ENCODE measurements at places on chromosomes 2 and 18.

- DNase-seq, result no peak
These were observed 35.4 kb downstream of the B4GALT6 start for GRCh38 chr18:31648966-31649429.

- no peak for DNase-seq
These were observed 40.4 kb downstream of the GRHL1 start for GRCh38 chr2:9991829-9992273.

- DNase-seq, result no peak
These were observed 54.9 kb upstream of the PXDN start for GRCh38 chr2:1799174-1799573.

DNA sequence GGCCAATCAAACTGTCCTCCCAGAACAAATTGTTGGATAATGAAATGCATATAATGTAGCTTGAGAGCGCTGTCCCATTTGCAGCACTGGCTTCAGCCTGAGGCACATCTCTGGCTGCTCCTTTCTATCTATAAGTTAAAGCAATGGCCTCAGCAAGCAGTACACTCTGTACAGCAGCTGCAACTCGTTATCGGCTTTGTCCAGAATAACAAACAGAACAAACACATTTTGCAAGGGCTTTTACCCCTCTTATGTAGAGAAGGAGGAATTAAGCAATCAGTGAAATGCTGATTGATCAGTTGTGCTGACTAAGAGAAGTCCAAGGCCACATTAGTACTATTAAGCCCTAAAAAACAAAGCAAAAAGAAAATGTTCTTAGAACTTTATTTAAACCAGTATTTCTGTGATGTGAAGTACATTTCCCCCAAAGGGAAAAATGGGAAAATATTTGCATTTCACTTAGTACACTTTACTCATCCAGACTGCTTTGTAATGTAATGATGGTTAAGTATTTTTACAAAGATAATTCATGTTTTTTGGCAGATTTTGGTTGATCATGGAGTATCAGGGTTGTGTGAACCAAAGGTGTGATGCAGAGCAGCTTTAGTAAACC, 15.0 kb upstream of the CPS1 start:
- no peak for DNase-seq

DNA sequence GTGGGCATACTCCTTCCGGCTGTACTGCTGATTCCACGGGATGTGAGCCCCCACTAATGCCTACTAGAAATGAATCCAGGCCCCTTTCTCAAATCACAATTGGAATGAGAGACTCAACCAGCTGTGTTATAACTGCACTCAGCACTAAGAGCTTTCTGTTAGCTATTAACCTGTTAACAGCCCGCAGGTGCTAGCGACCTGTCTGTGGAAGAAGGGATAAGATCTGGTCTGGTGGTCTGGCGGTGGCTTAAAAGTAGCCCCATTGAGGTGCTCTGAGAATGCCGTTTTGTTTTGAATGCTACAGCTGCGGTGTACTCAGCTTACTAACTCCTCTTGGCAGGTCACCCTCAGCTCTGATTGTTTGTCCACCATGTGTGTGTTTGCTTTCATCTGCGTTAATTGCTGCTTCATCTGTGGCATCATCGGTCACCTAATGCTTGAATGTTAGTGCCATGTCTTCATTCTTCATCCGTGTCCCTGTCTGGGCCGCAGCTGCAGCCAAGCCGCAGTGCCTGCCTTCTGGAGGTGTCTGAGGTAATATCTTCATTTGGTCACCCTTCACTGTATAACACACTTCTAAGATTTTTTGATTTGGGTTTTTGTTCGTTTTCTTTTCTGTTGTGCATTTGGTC, 16.3 kb downstream of the RAB12 start:
- DNase-seq, result no peak

GRCh38 chr2:191661097-191661924, 16.6 kb upstream of the NABP1 start:
- DNase-seq, result no peak

GRCh38 chr2:202429164-202429980, 53.2 kb downstream of the BMPR2 start:
- no peak for DNase-seq

- no peak for DNase-seq
These were observed 83.8 kb upstream of the KLHL29 start for GRCh38 chr2:23301136-23301535.

- no peak for DNase-seq
These were observed 4.0 kb downstream of the CWC22 start for GRCh38 chr2:180003073-180003472.

GRCh38 chr2:141440072-141440635, 690.7 kb downstream of the LRP1B start:
- DNase-seq, result no peak

DNA sequence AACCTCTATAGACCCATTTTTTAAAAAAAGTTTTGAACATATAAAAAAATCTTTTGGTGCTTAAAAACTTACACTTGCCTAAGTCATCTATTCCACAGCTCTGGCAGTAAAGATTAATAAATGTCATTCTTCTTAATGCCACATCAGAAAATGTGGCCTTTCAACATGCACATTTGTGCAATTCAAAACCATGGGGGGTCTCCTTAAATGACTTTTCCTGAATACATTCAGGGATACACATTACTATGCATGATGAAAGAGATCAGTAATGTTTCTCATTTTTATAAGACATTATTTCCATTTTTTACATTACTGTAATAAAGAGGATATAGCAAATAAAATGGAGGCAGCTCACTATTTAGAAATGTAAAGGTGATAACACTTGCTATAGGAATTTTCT, 142.3 kb downstream of the RBM43 start:
- DNase-seq, result no peak

DNA sequence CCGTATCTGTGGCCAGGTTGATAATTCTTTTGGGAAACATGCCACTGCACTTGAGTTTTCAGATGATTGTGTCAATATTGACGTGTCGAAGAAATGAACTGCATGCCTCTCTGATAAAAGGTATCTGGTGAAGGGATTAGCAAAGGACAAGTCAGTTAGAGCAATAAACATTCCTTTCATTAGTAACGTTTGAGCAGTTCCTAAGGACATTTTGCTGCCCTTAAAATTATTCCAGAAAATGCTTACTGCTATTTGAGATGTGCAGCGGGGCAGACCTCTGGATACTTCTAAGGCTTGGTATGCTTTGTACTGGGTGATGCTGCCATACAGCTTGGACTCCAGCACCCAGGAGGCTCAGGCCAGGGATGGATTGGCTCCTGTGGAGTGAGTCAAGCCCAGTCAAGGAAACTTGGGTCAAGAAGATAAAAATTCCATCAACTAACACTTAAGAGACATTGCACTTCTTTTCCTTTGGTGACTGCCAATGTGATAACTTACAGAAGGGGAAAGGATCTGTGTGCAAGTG, 166.7 kb downstream of the FHOD3 start:
- DNase-seq, result no peak

DNA sequence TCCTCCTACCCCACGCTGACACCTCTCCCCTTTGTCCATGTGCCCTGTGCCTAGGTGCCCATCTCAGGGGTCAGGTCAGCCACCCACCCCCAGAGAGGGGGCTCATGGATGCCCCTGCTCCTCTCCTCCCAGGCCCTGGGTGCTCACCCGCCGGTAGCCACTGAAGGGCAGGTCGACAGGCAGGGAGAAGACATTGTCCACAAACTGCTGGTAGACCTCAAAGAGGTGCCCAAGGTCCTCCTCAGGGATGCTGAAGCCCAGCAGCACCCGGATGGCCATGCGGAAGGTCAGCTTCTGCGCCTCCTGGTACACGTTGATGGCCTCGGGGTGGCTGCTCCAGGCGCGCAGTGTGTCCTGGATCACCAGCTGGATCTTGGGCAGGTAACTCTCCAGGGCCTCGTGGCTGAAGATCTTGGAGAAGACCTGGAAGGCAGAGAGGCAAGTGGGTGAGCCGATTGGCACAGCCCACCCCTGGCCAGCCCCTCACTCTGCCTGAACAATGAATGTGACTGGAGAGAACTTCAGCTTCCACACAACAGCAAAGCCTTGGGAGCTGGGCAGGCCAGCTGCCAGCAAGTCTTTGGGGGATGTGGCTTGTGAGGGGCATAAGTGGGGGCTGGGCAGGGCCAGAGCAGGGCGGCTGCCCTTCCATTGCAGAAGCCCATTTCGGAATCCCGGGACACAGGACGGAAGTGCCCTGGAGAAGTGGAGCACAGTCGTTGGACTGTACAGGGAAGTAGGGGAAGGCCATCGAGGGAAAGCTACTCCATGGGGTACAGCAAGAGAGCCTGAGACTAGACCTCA, 12.5 kb downstream of the CYP26B1 start:
- DNase-seq, result no peak

DNA sequence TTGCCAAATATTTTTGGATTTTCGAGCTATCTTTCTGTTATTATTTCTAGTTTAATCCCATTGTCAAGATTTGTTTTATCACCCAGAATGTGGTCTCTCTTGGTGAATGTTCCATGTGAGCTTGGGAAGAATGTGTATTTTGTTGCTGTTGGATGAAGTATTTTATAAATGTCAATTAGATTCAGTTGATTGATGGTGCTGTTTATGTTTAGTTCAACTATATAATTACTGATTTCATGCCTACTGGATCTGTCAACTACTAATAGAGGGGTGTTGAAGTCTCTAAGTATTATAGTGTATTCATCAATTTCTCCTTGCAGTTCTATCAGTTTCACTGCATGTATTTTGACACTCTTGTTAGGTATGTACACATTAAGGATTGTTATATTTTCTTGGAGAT, 34.7 kb upstream of the RMND5A start:
- DNase-seq, result no peak

DNA sequence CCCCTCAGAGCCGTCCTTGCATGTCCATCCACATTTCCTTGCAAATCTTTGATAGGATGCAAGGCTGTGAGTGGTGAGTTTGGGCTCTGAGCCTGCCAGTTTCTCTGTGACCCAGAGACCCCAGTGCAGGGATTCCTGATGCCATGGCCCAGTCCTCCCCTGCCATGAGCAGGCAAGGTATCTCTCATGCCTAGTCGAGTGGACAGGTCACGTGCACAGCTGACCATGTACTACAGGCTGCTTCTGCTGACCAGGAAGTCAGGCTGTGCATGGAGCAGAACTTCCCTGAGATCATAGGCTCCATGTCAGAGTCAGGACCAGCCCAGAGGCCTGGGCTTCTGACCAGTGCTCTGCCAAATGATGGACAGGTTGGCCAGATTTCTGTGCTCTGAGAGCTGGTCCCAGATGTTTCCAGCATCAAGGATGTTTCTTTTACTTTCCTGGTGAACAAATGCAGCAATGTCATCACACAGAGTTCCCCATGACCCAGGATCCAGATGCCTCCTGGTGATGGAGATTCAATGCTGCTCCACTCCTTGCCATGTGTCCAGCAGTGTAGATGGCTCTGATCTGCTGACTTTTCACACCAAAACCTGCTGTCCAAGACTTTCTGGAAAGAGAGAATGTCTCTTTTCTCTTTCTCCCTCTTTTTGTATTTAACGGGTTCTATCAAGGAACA, 321.6 kb upstream of the HS6ST1 start:
- DNase-seq, result no peak

DNA sequence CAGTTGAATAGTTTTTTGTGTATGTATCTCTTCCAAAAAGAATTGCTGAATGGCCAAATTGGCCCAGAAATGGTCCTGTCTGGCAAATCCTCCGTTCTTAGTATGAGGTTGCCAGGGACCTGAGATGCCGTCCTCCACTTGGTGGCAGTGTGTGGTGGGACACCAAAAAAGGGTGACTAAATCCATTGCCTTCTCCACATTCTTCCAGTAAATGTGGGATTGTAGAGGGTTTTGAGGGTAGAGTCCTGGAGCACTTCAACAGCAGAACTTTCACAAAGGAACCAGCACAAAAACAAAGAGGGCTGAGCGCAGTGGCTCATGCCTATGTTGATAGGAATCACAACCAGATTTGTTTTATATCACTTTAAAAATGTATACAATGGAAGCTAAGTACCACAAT, 199.9 kb downstream of the BCL2 start:
- DNase-seq, result no peak

DNA sequence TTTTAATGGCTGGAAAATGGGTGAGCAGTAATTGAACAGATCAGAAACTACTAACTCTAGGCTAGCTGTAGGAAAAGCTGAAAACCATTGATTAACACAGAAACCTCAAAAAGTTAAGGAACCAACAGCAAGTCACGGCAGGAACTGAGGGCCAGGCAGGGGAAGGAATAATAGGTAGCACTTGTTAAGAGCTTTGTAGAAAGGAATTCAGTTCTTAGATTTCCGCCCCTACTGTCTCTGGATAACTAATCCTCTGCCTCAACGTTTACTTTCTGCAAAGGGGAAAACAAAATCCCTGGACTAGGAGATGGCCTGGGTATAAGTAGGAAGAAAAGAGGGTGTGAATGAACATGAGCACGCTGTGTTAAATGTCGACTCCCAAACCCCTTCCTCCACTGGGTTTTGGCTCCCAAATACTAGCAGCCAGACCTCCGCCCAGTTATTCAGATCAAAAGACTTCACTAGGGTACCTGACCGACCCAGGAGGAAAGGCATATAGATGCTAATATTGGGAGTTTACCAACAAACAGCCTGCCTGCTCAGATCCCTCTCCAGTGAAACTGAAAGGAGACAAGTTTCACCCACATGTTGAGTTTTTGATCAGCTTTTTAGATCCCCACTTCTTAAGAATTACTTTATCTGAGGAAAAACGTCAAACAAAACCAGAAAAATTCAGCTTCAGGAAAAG, 12.4 kb downstream of the SMAD2 start:
- no peak for DNase-seq

GRCh38 chr18:36314098-36314497, 16.6 kb downstream of the FHOD3 start:
- no peak for DNase-seq

GRCh38 chr2:70961648-70961994, 16.8 kb upstream of the ANKRD53 start:
- no peak for DNase-seq

- DNase-seq, result no peak
These were observed 606 bp downstream of the GAL3ST2 start for GRCh38 chr2:241777170-241777685.

DNA sequence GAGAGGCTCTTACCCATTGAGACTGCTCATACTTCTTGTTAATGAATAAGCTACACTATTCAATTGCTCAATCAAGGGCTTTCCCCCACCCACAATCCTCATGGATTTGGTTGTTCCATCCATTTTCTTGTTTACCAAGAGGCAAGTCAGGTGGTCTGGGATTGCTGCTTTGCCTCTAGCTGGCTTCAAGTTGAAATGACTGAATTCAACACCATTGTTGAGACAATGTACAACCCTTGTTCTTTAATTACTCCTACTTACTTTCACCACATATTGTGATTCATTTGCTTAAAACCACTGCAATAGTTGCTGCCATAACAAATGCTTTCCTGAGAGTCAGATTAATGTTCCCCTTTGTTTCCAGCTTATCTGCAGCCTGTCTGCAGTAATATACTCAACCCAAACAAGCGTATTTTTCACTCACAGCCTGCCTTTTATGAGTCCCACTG, 532.2 kb downstream of the RIT2 start:
- no peak for DNase-seq
